Activated CD4-positive, alpha-beta T cell treated with anti-CD3 and anti-CD28 coated beads, Interleukin-2, amount 50 U/mL, for 4 hours (primary cell): ENCODE measurements at places on chromosomes 2 and 18.

- DNase-seq, result no peak
Measured at GRCh38 chr2:215777465-215778044, 235.8 kb downstream of the MREG start.

DNA sequence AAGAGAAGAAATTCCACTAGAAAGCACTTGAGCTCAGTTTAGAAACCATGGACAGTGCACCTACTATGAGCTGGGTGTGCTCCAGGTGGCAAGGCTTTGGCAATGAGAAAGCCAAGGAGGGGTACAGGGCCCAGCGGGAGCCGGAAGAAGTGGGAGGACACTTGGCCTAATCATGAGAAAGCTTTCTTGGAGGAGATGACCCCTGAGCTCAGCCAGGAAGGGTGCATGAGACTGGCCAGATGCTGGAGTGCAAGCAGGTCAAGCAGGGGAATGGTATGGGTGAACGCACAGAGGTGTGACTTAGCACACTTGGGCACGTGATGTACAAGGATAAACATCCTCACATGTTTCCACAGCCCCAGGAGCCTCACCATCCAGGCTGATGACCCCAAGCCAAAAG is 97.2 kb upstream of the GLI2 start:
- DNase-seq, result no peak

DNA sequence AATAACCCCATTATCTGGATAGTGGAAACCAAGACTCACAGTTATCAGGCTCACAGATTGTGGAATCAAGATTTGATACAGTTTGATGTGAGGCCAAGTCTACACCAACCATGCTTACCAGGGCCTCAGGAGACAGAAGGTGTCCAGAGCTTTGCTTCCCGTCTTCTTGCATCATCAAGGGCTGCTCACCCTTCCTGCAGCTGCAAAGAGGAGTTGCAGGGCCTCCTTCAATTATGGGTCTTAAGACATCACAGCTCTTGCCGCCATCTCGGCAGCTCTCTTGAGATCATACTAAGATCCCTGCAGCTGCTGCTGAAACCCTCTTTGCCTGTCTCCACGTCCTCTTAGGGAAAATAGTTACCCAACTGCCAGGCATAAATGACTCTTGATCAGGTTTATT is 176.0 kb downstream of the MGAT5 start:
- DNase-seq, result no peak

DNA sequence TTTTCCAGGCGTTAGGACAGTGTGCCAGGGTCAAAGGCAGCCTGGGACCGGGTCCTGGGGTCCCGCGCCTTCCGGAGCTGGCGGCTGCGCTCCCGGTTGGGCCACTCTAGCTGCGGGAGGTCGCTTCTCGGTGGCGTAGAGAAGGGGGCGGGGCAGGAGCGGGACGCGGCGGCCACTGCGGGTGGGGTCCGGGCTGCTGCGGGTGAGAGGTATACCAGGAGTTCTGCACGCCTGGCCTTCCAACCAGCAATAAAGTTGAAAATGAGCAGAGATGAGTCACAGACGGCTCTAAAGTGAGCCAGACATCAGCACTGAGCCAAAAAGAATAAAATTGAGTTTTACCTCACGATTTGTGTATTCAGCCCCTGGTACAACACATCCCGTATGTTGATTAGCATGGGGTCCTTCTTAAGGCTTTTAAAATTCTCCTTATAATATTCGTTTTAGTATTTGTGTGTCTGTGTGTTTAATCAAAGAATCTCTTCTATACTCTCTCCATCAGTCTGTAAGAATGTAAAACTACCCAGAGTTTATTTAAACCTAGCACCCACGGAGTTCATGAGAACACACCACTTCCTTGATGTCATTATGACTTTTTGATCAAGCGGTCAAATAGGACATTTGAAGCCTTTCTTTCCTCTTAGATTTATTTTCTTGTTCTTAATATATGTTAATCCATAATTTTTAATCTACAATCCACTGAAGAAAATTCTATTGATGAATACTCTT is at the start of gene C1GALT1C1L:
Gene C1GALT1C1L (minus strand): TSS at position 108 of the 729 bp plus-strand sequence. CDS start 107 bp downstream, at position 1.
- DNase-seq, result no peak

- no peak for DNase-seq
Measured at GRCh38 chr2:63842149-63843061, 709 bp downstream of the UGP2 start.

GRCh38 chr2:50781646-50782045 is 250.3 kb downstream of the NRXN1 start:
- DNase-seq, result no peak

DNA sequence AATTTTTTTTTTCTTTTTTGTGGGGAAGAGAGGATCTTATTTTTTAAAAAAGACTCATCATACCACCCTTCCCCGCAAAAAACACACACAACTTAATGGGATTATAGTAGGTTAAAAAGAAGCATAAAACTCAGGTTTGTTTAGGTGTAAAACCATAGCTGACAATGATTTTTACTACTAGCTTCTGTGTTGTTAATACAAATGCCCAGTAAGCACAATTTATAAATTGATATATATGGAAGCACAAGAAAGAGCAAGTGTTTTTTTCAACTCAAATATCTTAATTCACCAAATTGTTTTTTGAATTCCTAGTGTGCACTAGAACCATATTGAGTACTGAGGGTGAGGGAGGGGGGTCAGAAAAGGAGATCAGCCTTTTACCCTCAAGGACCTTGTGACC is 7.0 kb downstream of the STAT4 start:
- no peak for DNase-seq

- no peak for DNase-seq
Measured at GRCh38 chr18:13438507-13439056, 220.0 kb downstream of the LDLRAD4 start.

DNA sequence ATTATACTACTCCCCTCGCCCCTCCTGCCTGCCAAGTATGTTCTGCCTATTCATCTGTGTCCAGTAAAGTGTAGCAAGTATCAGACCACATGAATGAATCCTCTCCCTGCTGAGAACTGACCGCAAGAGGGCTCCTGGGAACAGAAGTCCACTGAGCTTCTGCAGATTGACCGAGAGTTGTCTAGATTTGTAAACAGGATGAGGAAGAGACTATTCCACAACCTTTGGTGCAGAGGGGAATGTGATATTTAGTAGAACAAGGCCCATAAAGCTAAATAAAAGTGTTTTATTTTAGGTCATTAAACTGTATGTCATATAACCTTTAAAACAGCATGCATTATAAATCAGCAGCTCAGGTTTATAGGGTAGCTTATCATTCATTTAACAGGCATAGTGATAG is 377.0 kb downstream of the DCC start:
- no peak for DNase-seq

DNA sequence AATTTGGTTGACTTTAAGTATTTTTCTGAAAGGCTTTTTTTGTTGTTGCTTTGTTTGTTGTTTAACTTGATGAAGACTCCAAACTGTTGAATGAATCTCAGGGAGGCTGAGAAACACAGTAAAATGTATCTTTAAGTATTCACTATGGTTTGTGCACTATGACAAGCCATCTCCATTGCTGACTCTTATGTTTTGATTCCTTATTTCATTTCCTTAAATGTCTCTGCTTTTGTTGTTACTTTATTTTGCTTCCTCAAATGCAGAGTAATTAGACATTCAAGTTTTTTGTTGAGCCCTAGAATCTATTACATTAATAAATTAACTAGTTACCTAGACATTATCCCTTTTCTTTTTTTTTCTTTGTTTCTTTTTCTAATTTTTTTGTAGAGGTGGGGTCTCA is 46.3 kb upstream of the SLC39A10 start:
- no peak for DNase-seq

- no peak for DNase-seq
Measured at GRCh38 chr18:45248240-45248903, 366.9 kb upstream of the SLC14A2 start.

DNA sequence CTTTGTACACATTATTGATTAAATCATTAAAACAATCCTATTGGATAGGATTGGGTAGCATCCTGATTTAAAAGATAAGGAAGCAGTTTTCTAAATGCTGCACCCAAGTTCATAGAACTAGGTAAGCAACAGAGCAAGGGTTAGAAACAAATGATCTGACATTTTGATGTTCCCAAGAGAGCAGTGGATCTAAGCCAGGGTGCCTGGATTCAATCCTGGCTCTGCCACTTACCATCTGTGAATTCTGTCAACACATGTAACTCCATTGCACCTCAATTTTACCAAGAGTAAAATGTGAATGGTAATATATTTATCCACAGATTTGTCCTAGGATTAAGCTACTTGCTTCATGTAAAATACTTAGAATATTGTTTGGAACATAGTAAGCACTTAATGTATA is 982.6 kb upstream of the FANCL start:
- no peak for DNase-seq

DNA sequence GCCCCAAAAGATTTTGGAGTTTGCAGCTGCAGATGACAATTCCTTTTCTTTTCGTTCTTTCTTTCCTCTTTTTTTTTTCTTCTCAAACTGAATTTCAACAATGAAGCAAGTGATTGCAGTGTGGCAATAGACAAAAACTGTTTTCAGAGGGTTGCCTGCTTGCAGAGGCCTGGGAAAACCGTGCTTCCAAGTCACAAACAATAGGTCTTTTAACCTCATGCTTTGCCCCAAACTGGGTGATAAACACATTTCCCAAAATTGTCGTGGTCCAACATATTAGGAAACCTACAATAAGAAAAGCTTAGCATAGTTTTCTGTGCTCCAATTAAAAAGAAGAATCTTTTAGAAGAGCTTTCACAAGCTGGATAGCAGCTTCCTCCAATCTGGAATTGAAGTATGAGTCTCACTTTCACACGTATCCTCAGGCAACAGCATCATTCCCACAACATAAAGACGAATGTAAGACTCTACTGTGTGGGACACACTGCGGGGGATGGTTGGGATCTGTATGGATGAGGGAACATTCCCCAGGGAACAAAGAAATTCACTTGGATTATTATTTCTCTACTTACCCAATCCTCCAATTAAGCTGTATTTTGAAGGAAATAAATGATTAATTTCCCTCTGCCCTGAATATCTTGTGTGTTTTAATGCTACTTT is 656.1 kb downstream of the RNF144A start:
- no peak for DNase-seq

- DNase-seq, result no peak
Measured at GRCh38 chr18:966759-967576, 62.3 kb downstream of the ADCYAP1 start.

- no peak for DNase-seq
Measured at GRCh38 chr18:44123743-44124142, 556.9 kb upstream of the SETBP1 start.

DNA sequence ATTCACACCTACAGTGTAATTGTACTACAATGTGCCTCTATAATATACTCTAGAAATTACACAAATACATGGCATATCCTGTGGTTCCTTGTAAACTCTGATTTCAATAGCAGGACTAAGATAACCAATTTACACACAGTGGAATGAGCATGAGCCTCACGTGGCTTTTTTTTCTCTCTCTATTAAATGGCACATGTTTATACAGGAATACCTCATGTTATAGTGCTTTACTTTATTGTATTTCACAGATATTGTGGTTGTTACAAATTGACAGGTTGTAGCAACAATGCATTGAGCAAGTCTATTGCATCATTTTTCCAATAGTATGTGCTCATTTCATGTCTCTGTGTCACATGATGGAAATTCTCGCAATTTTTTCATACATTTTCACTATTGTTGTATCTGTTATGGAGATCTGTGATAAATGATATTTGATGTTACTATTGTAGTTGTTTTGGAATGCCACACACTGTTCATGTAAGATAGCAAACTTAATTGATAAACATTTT is 260.0 kb downstream of the FSIP2 start:
- DNase-seq, result no peak

DNA sequence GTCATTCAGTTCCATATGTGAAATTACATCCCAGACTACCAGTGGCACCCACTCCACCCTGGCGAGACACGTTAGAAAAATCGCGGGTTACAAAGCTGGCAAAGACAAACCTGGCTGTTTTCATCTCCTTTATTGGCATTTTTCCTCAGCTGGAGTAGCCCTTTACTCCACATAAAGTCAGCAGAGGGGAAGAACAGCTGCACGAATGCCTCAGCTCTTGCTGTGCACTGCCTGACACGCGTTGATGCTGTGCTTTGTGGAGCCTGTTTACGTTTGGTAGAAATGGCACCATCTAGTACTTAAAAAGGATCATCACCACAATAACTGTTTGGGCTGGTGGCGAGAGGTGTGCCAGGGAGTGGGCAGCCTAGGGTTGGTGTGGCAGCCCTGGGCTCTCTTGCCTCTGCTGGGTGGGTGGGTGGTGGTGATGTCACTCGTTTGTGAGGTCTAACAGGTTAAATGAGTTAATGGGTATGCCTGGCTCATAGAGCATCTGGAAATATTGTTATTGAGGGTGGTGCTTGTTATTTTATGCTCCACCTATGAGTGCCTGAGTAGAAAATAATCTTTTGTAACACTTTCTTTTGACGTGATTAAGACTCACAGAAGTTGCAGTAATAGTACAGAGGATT is 16.4 kb downstream of the FARP2 start:
- DNase-seq, result no peak

GRCh38 chr2:105187531-105187930 is 54.0 kb upstream of the GPR45 start:
- no peak for DNase-seq

DNA sequence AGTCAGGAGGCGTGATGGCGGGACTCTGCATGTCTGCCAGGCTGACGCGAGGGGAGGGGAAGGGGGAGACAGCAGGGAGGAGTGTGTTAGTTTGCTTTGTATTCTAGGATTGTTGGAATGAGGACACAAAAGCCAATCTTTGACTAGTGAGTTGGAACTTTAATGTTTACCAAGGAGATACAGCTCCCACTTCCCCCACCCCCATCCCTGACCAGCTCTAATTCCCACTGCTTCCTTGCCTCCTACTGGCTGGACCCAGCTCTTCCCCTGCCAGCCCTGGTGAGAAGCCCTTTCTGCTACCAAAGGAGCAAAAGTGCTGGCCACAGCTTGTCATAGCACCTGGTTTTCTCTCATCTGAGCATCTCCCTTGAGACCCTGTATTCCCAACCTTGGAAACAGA is 84.5 kb downstream of the CELF4 start:
- DNase-seq, result no peak

GRCh38 chr18:79392226-79392625 is 3.5 kb upstream of the NFATC1 start:
- DNase-seq, result no peak

DNA sequence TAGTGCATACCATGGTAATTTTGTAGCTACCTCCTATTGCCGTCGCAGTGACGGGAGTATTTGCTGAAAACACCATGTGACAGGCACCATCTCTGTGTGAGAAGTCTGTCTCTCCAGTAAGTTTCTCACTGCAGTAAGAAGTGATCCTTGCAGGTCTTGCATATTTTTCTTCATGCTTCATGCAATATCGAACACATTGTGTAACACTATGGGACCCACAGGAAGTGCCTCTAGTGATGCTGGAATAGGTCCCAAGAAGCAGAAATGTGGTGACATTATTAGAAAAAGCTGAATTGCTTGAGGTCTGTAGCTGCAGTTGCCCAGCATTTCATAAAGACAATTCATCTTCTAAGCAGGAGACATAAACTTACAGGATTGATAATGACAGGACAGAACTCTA is 167.6 kb downstream of the DCDC2C start:
- no peak for DNase-seq

- no peak for DNase-seq
Measured at GRCh38 chr2:190515687-190516086, 18.8 kb downstream of the NEMP2 start.
